ENCODE measurements at places on chromosomes 6 and 20.

DNA sequence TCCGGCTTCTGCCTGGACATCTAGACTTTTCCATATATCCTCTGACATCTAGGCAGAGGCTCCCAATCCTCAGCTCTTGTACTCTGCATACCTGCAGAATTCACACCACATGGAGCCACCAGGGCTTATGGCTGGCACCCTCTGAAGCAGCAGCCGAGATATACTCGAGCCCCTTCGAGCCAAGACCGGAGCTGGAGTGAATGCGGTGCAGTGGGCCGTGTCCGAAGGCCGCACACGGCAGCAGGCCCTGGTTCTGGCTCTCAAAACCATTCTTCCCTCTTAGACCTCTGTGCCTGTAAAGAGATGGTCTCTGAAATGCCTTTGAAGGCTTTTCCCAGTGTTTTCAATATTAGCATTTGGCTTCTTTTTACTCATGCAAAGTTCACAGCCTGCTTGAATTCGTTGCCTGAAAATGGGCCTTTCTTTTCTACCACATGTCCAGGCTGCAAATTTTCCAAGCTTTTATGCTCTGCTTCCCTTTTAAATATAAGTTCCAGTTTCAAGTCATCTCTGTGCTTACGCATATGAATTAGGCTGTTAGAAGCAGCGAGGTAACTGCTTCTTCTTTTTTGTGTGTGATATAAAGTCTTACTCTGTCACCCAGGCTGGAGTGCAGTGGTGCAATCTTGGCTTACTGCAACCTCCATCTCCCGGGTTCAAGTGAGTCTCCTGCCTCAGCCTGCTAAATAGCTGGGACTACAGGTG is 3.8 kb upstream of the SIRPB1 start:
- DNase-seq: no peak

DNA sequence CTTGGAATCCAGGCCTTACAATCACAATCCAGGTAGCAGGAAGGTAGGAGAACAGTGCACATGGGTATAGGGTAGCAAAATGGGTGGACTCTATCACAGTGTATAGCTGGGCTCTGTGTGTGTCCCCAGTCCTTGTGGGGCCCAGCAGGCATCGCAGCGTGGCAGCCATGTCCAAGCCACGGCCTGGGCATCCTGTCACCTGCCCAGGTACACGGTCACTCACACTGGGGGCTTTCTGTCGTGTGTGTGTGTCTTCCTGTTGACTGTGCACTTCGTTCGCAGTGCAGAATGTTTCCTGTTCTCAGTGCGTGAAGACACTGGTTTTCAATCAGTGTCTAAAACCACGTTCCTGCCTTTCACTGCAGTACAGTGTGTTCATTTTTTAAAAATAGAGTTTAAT is 523.2 kb upstream of the JARID2 start:
- no peak for DNase-seq

DNA sequence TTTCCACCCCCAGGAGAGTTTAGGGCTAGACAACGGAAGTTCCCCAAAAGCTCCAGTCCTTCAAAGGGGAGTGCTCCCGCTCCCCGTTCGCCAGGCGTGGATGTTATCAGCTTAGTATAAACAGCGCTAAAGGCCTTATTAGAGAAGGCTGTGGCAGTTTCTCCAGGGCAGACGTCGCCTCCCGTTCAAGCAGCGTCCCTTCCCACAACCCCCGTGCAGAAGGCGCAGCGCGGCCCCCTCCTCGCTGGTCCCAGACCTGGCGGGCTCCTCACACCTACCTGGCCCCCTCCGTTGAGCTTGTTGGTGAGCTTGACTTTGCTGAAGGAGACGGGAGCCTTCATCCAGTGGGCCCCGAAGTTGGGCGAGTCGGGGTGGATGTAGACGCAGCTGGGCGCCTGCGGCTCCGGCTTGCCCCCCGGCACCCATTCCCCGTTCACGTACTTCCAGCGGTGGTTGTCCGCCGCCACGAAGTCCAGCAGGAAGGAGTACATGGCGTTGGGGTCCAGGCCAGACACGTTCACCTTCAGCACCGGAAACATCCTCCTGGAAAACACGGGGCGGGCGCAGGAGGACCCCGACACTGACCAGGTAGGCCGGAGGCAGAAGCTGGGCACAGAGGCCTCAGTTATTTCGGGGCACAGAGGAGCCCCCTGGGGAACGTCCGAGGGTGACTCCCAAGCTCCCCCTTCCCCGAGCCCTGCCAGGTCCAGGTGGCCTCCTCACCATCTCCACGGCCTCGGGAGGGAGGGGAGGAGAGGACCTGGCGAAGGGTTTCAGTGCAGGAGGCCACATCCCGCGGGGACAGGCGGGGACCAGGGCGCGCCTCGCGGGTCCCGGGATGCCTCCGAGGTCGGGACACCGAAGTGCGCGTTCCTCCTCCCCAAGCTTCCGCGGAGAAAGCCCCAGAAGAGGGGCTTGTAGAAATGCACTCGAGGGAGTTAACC is 1.1 kb downstream of the TBXT start:
- no peak for DNase-seq

- no peak for DNase-seq
These were observed 16.8 kb downstream of the SOX4 start for GRCh38 chr6:21610341-21610740.

DNA sequence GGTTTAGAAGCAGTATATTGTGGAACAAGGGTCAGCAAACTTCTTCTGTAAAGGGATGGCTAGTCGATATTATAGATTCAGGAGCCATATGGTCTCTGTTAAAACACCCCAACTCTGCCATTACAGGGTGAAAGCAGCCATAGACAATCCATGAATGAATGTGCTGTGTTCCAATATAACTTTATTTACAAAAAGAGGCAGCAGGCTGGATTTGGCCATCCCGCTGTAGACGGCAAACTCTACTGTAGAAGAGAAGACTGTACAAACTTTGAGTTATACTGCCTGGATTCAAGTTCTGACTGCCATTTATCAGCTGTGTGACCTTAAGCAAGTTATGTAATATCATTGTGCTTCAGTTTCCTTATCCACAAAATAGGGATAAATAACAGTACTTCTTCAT is 33.7 kb upstream of the SNX9 start:
- no peak for DNase-seq

DNA sequence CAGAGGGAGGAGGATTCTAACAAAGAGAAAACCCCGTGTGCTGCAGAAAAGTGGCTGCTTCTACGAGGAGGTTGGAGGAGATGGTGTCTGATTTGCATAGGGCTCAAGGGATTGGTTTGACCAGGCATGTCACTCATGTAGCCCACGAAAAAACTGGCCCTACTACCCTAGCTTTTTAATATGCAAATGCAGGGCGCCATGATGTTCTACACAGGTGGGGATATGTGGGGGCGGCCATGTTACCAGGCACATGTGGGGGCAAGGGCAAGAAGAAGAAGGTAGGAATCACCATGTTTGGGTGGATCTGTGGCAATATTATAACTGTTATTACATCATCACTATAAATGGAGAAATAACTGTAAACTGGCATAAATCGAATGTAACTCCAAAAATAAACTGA is 9.9 kb downstream of the KIAA1755 start:
- DNase-seq: no peak

Measured in stimulated activated naive CD8-positive, alpha-beta T cell treated with anti-CD3 and anti-CD28 coated beads, Interleukin-15, Interleukin-2, amounts not matched to agents 100 U/mL and 50 U/mL, for 24 hours (primary cell).